ENCODE measurements at places on chromosomes 12 and 14.
A peak's percentile ranks its signal among the peaks of the same experiment; 100 is the strongest.

- peak; percentile 64 for DNase-seq
These were observed 89.6 kb downstream of the TTC7B start for GRCh38 chr14:90726656-90727055.

- DNase-seq, result no peak
These were observed 39.5 kb upstream of the NR1H4 start for GRCh38 chr12:100434177-100434576.

DNA sequence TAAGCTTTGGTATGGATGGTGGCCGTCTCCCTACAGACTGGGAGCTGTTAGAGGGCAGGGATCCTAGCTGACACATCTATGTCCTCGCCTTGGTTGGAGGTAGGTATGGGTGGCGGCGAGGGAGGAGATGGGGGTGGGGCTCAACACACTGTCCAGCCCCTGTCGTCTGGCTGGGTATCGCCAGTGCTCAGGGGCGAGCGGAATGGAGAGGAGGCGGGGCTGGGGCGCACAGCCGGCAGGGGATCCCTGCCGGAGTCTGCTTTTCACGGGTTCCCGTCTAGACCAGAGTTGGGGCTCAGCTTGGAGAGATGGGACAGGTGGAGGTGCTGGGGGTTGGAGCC lies 16.1 kb downstream of the TAMALIN start:
- DNase-seq, result no peak

DNA sequence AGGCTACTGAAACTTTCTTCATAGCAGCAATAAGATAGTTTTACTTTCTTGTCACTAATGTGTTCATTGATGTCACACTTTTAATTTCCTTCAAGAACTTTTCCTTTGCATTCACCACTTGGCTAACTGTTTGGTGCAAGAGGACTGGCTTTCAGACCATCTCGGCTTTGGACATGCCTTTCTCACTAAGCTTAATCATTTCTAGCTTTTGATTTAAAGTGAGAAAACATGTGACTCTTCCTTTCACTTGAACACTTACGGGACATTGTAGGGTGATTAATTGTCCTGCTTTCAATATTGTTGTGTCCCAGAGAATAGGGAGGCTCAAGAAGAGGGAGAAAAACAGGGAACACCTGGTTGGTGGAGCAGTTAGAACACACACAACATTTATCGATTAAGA lies 41.9 kb downstream of the IFNG start:
- no peak for DNase-seq

GRCh38 chr14:65250162-65250495 lies 147.8 kb upstream of the MAX start:
- DNase-seq, result no peak

- no peak for DNase-seq
These were observed 472.6 kb downstream of the SNAPC1 start for GRCh38 chr14:62234849-62235248.

DNA sequence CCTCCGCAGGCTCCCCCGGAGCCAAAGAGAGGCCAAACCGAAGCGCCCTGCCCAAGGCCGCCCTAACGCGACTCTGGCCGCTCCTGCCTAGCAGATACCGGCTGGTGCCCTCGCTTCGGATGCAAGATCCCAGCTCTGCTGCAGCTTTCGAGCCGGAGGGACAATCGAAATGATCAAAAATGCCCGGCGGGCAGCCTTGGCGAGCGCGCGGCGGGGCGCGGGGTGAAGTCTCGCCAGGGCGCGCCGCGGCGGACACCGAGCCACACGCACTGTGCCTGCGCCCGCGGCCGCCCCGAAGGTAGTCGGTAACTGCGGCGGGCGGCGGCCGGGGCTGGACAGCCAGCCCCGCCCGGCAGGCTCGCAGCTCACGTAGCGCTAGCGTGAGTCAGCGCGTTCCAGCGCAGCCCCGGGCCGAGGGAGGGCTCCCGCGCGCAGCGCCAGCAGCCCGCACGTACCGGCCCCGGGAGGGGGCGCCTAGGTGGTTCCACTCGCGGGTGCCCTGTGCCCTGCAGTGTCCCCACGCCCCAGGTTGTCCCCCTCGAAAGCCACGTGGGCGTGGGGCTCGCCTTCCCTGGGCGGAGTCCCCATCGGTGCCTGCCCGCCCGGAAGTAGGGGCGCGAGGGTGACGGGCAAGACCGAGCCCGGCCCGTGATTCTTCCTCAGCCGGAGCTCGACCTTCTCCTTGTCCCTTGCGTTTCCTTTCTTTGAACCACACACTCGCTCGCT lies 109.2 kb upstream of the EGLN3 start:
- DNase-seq, result peak; percentile 72
